Fibroblast of skin of right quadriceps (primary cell): ENCODE measurements at places on chromosomes 11 and 22.

GRCh38 chr11:66718320-66718971 lies 10.6 kb downstream of the SPTBN2 start:
- no peak for DNase-seq

DNA sequence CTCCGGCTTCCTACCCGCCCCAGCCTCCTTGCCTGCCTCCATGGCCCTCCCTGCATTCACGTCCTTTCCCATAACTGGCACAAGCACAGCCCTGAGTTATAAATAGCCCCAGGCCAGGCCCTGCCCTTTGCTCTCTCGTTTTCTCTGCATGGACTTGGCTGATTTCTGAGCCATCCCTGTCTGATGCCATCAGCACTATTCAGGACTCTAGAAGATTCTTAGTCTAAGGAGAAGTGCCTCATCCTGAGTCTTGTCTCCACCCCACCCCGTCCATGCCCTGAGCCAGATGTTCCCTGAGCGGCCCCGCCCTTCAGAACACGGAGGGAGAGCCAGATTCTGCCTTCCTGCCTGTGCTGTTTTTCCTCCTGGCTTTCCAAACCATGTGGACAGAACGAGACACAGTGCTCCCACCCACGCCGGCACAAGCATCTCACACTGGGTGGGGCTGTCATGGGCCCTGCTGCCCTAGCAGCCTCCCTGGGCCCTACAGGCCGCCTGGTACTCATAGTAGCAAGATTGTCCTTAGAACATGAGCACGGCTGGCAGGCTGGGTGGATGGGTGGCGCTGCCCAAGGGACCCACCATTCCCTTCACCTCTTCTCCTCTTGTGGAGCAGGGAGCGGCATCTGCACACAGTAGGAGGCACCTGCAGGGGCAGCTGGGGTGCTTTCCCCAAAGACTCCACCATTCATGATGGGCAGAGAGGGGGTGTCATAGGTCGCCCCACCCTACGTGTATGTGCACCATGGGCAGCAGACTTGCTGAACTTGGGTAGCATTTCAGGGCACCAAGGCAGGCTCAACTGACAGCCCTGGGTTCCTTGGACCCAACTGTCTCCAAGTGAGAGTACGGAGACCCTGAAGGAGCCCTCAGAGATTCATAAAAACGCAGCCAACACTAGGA lies 76.9 kb downstream of the BCR start:
- no peak for DNase-seq

DNA sequence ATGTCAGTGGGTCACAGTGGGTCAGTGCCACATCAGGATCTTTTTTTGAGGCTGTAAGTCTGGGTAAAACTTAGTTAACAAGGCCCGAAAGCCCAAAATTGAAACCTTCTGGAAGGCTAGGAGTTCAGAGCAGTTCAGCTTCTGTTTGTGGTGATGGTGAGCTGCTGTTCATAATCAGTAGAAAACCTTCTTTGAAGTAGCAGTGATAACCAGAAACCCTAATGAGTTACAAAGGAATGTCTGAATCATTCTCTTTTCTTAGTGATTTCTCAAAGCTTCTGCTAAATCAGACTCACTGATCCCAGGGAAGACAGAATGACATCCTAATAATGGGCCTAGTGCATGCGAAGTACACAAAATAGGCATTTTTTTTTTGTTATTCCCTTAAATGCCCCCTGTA lies 124.7 kb downstream of the PARVA start:
- DNase-seq: peak; percentile 77

- DNase-seq: no peak
Observed at GRCh38 chr22:20273758-20274181, 5.7 kb upstream of the RTN4R start.

GRCh38 chr11:3983101-3983500 lies 111.5 kb upstream of the RRM1 start:
- DNase-seq: no peak

DNA sequence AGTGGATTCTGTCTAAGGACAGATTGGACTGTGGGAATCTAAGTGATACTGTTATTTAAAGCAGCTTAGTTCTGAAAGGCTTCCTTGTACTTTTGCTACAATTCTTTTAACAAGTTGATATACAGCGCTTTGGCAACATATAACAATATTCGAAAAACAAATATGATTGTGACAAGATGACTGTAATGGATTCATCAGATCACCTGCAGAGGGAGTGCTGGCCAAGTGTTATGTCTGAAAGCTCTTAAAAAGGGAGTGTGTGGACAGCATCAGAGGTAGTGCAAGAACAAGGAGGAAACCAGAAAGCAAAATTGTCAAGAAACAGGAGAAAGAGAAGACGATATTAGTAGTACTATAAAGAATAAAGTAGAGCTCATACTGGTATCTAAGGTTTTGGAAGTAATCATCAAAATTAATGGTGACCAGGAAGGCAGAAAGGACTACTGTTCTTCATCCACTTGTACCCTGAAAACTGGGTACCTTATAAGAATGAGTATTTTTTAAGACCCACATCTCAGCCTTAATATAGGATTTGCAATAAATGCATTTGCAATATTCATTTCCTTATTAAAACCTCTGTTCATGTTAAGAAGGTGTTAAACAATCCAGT lies 1112.0 kb upstream of the CCDC90B start:
- DNase-seq: peak; percentile 31

DNA sequence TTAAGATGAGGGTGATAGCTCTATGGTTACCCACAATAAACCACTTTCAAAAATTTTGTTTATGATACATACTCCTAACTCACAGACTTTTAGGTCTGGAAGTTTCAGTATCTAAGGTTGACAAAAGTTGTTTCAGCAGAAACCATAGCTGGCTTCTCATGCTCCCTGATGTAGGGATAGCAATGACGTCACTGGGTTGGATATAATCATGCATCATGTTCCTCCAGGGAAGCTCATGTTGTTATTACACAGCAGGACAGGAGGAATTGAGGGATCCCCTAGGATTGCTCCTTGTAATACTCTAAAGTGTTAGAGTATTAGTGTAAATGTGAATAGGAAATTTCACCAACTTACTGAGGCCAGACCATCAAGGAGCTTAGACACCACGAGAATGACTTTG lies 23.6 kb downstream of the APOL3 start:
- DNase-seq: peak; percentile 20

GRCh38 chr11:63767565-63768236 lies 874 bp downstream of the ZFTA start:
- DNase-seq: peak; percentile 73

DNA sequence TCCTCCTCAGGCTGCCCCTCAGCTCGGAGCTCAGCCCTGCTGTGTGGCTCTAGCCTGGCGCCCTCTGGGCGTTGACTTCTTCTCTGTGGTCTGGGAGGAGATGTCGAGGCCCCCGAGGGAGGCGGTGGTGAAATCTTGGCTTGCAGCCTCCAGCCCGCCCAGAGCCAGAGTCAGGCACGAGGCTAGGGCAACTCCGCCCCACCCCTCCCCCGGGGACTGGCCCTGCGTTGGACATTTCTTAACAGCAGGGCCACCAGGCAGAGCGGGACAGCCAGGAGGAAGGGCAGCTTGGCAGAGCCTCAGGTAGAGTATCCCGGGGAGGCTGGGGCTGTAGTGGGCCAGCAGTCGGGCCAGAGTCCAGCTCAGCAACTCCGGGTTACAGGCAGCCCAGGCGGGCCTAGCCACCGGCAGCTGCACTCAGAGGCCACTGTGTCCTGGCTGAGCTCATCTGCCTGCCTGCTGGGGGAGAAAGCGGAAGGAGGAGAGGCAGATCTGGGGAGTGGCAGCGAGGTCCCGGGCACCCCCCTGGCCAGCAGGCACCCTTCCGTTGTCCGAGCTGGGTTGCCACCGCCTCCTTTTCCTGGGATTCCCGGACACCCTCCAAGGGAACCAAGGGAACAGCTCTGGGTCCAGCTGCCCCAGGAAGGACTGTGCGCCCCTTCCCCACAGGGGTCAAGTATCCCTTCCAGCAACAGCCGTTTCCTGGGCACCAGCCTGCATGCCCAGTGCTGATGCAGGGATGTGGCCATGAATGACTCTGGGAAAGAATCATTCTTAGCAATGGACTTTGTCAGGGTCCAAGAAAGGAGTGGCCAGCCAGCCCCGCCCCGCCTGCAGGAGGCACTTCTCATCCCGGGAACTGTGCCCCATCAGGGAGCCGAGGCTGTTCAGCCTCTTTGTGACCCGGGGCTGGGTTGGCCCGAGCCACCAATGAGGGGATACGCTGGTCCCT lies at the start of gene ALDH3B1:
ALDH3B1 (plus strand) TSS at position 238 of the 952 bp plus-strand sequence. CDS start 4,971 bp downstream, outside the sequence.
- DNase-seq: peak; percentile 72

GRCh38 chr22:24482575-24482974 lies 12.6 kb upstream of the UPB1 start:
- DNase-seq: peak; percentile 87

DNA sequence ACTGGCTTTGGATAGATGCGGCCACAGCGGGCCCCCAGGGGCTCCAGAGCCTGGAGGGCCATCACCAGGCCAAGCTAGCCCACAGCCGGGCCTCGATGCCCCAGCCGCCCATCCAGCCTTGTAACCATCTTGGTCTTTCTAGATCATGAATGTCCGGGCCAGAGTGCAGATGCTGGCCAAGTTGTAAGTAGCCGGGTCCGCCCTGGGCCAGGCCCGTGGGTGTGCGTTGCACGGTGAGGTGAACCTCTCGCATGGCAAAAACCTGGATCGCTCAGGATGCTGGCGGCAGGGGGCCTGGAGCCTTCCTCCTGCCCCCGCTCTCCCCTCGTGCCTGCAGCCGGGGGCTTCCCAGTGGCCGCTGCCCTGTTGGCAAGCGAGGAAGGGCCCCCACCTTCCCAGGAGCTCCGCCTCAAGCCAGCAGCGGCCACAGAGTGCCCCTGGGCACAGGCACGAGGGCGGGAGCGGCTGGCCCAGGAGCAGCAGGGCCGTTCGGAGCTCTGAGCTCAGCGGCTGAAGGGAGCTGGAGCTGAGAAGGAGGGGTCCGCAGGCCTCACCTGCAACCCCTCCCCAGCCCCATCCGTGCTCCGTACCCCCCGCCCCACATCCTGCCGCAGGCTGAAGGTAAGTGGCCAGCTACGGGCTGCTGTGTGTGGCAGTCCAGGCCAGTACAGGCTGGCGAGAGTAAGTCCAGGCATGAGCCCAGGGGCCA lies 10.9 kb upstream of the MRPL23 start:
- DNase-seq: no peak

GRCh38 chr11:42234451-42234951 lies 775.0 kb upstream of the LRRC4C start:
- peak; percentile 83 for DNase-seq

- no peak for DNase-seq
Observed at GRCh38 chr11:68680541-68681231, 3.7 kb upstream of the GAL start.

DNA sequence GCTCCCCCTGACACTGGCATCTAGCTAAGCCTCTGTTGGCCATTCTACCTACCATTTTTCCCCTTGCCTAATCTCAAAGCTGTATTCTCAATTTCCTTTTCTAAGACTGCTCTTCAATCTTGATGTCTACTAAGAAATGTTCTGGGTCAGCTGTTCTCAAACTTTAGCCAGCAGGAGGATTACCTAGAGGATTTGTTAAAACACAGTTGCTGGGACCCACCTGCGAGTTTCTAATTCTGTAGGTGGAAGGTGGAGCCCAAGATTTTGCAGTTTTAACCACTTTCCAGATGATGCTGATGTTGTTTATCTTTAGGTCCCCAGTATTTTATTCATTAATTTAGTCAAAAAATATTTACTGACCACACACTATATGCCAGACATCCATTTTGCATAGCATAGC lies 9.3 kb upstream of the ARHGAP42 start:
- no peak for DNase-seq

DNA sequence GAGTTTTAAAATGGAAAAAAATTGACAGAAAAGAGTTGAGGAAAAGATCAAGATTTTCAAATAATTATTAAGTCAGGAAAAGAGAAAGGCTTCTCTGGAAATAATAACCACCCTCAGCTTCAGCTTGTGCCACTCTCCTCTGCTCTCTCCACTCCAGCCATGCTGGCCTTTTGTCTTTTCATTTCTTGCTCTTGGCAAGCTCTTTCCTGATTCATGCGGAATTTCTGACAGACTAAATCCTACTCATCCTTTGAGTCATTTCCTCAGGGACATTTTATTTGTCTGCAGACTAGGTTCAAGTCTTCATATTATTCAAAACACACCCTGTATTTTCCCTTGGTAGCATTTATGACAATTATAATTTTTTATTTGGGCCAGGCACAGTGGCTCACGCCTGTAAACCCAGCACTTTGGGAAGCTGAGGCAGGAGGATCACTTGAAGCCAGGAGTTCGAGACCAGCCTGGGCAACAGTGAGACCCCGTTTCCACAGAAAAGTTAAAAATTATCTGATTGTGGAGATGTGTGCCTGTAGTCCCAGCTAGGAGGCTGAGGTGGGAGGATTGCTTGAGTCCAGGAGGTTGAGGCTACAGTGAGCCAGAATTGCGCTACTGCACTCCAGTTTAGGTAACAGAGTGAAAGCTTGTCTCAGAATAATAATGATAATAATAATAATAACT lies 7.8 kb upstream of the P4HA3 start:
- peak; percentile 95 for DNase-seq

DNA sequence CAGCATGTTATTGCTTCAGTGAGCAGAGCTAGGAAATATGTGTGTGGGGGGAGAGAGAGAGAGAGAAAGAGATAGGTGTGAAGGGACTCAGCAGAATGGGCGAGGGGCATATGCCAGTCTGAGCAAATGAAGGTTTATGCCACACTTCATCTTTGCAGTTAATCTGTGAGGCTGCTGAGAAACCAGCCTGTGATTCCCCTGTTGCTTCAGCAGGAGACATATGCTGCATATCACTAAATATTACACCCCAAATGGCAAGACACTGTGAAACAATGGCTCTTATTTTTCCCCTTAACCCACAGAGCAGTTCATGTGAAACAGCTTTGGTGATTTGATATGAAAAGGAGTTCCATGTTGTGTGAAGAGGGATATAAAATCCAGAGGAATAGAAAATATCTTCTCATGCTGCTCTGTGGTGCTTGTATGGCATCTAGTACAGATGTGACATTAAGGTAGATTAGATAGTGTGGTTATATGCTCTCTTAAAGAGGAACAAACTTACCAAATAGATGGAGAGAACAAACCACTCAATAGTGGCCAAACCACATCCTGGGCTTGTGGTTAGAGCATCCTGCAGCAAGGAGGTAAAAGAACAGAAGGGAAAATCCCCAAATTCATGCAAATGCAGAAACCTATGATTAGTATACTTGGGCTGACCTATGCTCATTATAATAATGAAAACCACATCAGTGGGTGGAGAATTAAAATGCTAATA lies 864.2 kb downstream of the FAM181B start:
- DNase-seq: peak; percentile 50

GRCh38 chr11:103651341-103651998 lies 385.0 kb upstream of the DDI1 start:
- no peak for DNase-seq

DNA sequence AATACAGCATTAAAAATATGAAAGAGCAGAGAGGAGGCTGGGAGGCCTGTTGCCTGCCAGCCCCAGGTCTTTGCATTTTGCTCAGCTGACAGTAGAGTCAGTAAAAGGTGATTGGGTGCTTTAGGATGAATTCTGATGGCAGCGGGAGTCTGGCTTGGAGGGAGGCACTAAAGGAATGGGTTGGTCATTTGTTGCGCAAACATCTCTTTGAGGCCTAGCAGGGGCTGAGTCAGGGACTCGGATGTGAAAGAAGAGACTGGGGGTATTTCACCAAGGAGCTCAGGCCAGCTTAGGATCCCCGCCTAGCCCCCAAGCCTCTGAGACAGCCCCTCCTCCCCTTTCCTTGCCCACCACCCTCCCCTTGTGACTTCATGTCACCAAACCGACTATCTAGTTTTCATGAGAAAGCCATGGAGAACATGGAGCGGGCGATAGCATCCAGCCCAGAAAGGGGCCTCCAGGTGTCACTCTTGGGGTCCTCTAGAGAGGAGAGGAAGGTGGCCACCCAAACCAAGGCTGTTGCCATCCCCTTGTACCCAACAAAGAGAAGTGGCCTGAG lies 9.7 kb downstream of the DGKZ start:
- DNase-seq: peak; percentile 69

- DNase-seq: no peak
Observed at GRCh38 chr22:38243007-38243765, 29.6 kb downstream of the TMEM184B start.

GRCh38 chr11:80182901-80183300 lies 742.1 kb upstream of the TENM4 start:
- DNase-seq: peak; percentile 54
